Stomach (tissue), 19 donors: ENCODE measurements at places on chromosomes 1 and 21. TPM values are rescaled to one million over a fixed set of nuclear protein-coding genes. Genes with fewer than 3 reads are reported as not detected.

GRCh38 chr1:197466813-197467212, 198.8 kb downstream of the CRB1 start:
- H3K4me1 ChIP-seq, result peaks cover 10% of the 10 kb centered on the region
- H3K27ac ChIP-seq, result no peak overlapping the region
- H3K36me3 ChIP-seq, result no peaks in the 10 kb centered on the region
- DNase-seq, result no peak
- H3K27me3 ChIP-seq, result no peaks in the 10 kb centered on the region
- H3K4me3 ChIP-seq, result no peak overlapping the region

GRCh38 chr1:38102636-38103035, 56.0 kb upstream of the POU3F1 start:
- H3K27me3 ChIP-seq, result peaks cover 3% of the 10 kb centered on the region
- no peak for DNase-seq
- no peaks in the 10 kb centered on the region for H3K4me1 ChIP-seq
- no peaks in the 10 kb centered on the region for H3K36me3 ChIP-seq
- no peak overlapping the region for H3K27ac ChIP-seq

DNA sequence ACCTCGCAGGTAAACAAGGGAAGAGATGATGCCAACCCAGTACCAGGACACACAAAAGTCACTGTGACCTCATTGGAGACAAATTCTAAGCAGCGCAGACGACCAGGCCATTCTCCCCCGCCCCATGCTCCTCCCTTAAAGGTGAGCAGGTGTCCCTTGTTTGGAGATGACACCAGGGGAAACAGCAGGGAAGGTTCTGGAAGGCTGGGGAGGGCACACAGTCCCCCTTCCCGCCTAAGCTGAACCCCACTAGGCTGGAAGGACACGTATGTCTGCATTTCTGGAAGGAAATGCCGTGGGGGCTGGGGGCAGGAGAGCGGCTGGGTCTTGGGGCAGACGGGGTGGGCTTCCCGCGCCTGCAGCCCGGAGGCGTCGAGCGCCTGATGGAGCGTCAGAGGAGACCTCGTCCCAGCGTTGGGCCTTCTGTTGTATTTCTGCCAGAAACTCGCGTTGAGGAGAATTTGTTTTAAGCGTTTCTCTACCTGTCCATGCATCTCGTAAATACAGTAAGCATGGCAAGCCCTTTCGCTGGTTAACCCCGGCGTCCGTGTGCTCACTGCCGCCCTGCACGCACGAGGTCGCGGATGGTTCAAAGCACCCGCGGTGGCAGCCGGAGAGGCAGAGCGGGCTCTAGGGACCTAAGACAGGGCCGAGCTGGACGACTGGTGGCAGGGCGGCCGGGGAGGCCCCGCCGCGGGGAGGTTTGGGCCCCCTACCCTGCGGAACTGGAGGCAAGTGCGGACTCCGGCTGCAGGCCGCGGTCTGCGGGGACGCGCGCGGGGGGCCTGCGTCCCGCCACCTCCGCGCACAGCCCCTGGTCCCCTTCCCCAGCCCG, 1.2 kb upstream of the LHX4 start:
- no peaks in the 10 kb centered on the region for H3K36me3 ChIP-seq
- peak overlapping the region; percentile 51 for H3K4me3 ChIP-seq
- H3K4me1 ChIP-seq, result peaks cover 47% of the 10 kb centered on the region
- H3K27me3 ChIP-seq, result peaks cover 41% of the 10 kb centered on the region
- H3K27ac ChIP-seq, result no peak overlapping the region
- DNase-seq, result no peak

DNA sequence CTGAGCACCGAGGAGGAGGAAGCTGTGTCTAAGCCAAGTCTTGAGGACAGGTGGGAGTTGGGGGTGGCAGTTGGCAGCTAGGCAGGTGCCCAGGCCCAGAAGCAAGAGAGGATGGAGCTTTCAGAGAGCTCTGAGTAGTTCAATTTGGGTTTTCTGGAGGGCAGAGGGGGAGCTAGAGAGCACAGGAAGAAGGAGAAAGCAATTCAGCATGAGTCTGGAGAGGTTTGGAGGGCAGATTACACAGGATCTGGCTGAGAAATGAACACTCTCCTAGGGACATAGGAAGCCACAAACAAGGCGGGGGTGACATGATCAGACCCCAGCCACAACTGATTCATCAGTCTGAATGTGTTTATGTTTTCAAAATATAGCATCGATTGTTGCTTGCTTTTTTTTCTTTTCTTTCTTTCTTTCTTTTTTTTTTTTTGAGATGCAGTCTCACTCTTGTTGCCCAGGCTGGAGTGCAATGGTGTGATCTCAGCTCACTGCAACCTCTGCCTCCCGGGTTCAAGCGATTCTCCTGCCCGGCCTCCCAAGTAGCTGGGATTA, 23.8 kb downstream of the PTPRF start:
- DNase-seq, result no peak
- peaks cover 56% of the 10 kb centered on the region for H3K4me1 ChIP-seq
- H3K27ac ChIP-seq, result no peak overlapping the region
- H3K36me3 ChIP-seq, result no peaks in the 10 kb centered on the region

DNA sequence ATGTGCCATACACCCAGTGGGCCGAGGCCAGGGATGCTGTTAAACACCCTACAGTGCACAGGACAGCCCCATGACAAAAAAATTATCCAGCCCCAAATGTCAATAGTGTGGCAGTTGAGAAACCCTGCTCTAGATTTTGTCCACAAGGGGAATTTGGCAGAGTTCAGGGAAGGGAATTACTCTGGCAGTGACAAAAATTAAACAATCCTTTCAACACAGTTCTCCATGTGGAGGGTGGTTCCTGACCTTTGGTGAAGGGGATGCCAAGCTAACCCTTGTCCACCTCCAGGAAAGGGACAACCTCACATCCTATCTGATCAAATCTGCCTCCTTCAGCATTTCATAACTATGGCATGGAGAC, 28.4 kb upstream of the CD84 start:
- no peaks in the 10 kb centered on the region for H3K4me1 ChIP-seq
- no peak overlapping the region for H3K4me3 ChIP-seq
- no peak overlapping the region for H3K27ac ChIP-seq
- H3K36me3 ChIP-seq, result no peaks in the 10 kb centered on the region

- no peaks in the 10 kb centered on the region for H3K27me3 ChIP-seq
- DNase-seq, result no peak
- H3K4me3 ChIP-seq, result no peak overlapping the region
- H3K27ac ChIP-seq, result no peak overlapping the region
- no peaks in the 10 kb centered on the region for H3K36me3 ChIP-seq
Observed at GRCh38 chr1:27687906-27688305, 15.9 kb upstream of the IFI6 start.

GRCh38 chr1:64823691-64824476, 79.0 kb downstream of the RAVER2 start:
- DNase-seq, result peak; percentile 92
- no peaks in the 10 kb centered on the region for H3K36me3 ChIP-seq
- no peaks in the 10 kb centered on the region for H3K4me1 ChIP-seq
- no peak overlapping the region for H3K27ac ChIP-seq

GRCh38 chr1:11714831-11715575, 20.9 kb upstream of the AGTRAP start:
- H3K4me1 ChIP-seq, result peaks cover 11% of the 10 kb centered on the region
- DNase-seq, result no peak
- H3K27ac ChIP-seq, result no peak overlapping the region
- H3K36me3 ChIP-seq, result no peaks in the 10 kb centered on the region

Gene HLCS
- 12.5 TPM for total RNA-seq
